ENCODE measurements at places on chromosomes 13 and 19.

GRCh38 chr13:20118268-20119140 lies 42.3 kb downstream of the GJA3 start:
- DNase-seq: no peak

- DNase-seq: no peak
Measured at GRCh38 chr13:53126841-53127245, 98.2 kb downstream of the OLFM4 start.

DNA sequence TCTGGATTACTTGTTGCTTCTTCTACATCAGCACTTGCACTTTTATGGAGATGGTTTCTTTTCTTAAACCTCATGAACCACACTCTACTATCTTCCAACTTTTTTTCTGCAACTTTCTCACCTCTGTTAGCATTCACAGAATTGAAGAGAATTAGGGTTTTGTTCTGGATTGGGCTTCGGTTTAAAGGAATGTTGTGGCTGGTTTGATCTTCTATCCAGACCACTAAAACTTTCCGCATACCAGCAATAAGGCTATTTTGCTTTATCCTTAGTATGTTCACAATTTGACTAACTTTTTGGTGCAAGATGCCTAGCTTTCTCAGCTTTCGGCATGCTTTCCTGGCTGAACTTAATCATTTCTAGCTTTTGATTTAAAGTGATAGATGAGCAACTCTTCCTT lies 666.7 kb upstream of the MIR17HG start:
- DNase-seq: no peak

- DNase-seq: no peak
Measured at GRCh38 chr19:38060331-38060730, 153.3 kb downstream of the SIPA1L3 start.

GRCh38 chr13:43728421-43728820 lies 58.4 kb downstream of the ENOX1 start:
- no peak for DNase-seq

DNA sequence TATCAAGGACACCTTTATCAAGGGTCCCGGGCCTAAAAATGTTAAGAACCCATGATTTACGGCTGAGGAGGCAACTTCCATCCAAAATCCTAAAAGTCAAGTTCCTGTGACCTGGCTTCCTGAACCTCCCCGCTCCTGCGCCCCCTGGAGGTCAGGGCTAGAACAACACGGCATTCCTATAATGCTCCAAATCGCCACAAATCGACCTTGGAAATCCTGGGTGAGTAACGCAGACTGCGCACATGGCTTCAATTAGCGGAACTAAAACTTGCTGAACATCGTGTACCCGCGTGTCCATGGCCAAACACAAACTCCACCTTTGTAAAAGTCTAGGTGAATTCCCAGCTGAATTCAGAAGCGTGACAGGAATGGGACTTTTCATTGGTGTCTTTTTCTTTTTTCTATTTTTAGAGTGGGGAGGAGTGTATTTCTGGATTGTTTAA lies 4.3 kb upstream of the C5AR1 start:
- DNase-seq: no peak

DNA sequence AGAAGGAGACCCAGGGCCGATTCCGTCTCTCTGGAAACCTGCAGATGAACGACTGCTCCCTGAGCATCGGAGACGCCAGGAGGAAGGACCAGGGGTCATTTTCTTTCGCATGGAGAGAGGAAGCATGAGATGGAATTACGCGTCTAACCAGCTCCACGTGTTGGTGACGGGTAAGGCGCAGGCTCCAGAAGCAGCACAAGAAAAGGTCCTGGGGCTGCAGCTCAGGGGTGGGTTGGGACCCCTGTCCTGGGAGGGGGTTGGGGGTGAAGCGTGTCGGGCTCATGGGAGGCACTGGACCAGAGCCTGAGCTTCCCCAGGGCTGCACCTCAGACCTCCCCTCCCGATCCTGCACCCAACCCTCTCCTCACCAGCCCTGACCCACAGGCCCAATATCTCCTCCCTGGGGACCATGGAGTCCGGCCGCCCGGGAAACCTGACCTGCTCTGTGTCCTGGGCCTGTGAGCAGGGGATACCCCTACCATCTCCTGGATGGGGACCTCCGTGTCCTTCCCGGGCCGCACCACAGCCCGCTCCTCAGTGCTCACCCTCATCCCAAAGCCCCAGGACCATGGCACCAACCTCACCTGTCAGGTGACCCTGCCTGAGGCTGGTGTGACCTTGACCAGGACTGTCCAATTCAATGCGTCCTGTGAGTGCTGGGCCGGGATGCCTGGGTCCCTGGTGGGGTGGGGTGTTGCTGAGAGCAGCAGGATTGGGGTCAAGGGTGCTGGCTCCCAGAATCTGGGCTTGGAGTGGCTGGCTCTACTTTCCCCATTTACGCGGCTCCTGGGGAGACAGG lies 39.6 kb upstream of the CD33 start:
- no peak for DNase-seq

- DNase-seq: no peak
Measured at GRCh38 chr19:45049073-45049736, 10.4 kb downstream of the CLASRP start.

DNA sequence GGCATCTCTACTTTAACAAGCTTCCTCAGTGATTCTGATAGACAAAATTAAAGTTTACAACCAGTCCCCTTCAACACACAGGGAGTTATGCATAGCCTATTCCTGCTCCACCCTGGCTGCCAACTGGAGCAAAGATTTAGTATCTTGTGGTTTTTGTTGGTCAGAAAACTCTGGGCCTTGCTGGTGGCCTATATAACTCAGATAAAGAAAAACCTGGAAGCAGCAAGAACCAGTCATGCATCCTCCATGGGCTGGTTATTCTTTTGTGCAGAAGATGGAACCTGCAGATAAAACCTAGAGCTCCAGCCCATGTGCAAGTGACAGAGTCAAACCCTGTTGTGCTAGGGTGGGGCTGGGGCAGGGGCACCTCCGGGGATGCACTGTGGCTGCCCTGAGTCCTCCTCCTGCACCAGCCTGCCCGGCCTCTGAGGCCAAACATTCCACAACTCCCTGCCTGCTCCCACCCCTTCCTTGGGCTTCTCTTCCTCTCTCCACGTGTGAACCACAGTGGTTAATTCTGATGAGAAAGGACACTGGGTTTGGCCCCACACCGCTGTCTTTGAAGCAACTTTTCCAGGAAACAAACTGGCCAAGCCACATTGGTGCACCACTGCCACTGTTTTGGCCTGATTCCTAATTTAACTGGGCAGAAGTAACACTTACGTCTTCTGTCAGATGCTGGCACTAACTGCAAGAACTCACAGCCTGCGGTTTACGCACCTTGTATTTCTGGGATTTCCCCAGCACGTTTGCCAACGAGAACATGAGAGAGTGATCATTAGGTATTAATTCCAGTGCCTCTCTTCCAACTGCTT lies 23.3 kb upstream of the GGACT start:
- no peak for DNase-seq
